ENCODE measurements at places on chromosomes 5 and 9.
A peak's percentile ranks its signal among the peaks of the same experiment; 100 is the strongest.

DNA sequence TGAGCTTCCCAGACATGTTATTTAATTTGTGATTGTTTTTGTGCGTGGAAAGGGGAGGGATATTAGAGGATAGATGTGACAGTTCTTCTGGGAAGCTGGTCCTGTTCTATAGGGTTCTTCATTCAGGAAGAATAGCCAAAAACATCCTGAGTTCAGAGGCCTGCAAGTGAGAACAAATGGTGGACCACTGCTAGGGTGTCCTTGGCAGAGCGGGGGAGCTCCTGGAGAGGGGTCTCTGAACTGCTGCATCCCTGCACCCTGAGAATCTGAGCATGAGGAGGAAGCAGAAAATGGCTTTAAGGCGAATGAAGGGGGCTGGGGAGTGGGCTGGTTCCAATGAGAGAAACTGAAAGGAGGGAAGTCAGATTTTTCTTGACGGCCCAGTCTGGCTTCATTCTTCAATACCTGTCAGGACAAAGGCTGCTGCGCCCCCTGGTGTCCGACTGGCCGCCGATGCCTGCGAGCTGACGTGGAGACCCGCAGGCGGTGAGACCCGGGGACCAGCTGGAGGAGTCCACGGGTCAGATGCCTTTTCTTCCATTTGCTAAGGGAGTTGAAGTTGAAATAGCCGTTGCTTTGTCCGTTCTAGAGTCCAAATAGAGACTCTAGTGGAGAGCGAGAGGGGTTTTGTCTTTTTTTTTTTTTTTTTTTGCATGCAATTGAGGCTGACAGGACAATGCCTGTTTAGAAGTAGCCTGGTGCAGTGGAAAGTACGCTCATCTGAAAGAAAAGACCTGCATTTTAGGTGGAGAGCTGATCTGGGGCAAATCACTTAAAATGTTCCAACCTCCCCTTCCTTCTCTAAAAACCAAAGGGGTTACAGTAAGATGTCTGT, 39.5 kb upstream of the NFIB start:
- DNase-seq, result peak; percentile 46

DNA sequence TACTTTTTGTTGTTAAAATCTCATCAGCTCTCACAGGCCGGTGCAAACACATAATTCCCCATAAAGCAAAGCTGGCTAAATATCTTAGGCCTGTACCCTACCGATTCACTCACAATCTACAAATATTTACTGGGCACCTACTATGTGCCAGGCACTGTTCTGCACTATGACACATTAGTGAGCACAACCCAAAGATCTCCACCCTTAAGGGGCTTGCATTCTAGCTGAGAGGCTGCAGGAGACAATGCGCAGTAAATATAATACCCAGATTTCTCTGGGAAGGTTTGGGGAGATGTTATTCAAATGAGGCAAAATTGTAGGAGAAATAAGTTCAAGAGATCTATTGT, 53.7 kb downstream of the FNBP1 start:
- no peak for DNase-seq

GRCh38 chr9:80550181-80550580, 978.4 kb downstream of the TLE4 start:
- DNase-seq, result no peak

- peak; percentile 86 for DNase-seq
These were observed 207.3 kb downstream of the ARHGAP26 start for GRCh38 chr5:142977363-142978051.

- DNase-seq, result no peak
These were observed 106.2 kb upstream of the TBC1D2 start for GRCh38 chr9:98361645-98362044.

- no peak for DNase-seq
These were observed 284.8 kb downstream of the CRB2 start for GRCh38 chr9:123640792-123641222.

All from SW480 (cell line).